Aortic smooth muscle cell (primary cell): ENCODE measurements at places on chromosomes 13 and 19. TPM values are rescaled to one million over a fixed set of nuclear protein-coding genes. Genes with fewer than 3 reads are reported as not detected.

Gene FXYD7
- total RNA-seq: not detected in 2 replicates

Gene HRC
- total RNA-seq: 0.26 and 1.2 TPM in 2 replicates

Gene PGLYRP2
- total RNA-seq: not detected in 2 replicates

Gene KLK12
- total RNA-seq: not detected in 2 replicates

Gene NLRP11
- not detected in 2 replicates for total RNA-seq

Gene TBXA2R
- total RNA-seq: 4.0 and 6.3 TPM in 2 replicates

Gene NKPD1
- 0.06 and 0.26 TPM in 2 replicates for total RNA-seq

Gene DNAAF3
- total RNA-seq: 0.40 and 0.44 TPM in 2 replicates

Gene ZNF30
- 2.6 and 2.9 TPM in 2 replicates for total RNA-seq

Gene TINCR
- 0.12 TPM in 1 of 2 replicates, not detected in the other for total RNA-seq

Gene HNRNPUL1
- 72.3 and 97.8 TPM in 2 replicates for total RNA-seq

Gene GPR4
- total RNA-seq: 0.40 and 0.99 TPM in 2 replicates

Gene MAST1
- 0.13 and 0.19 TPM in 2 replicates for total RNA-seq

Gene SYNE4
- total RNA-seq: 0.25 TPM in 1 of 2 replicates, not detected in the other

Gene PLK5
- total RNA-seq: not detected in 2 replicates

Gene GSX1
- total RNA-seq: not detected in 2 replicates
